KBM-7 (cell line): ENCODE measurements at places on chromosomes 4 and X.

GRCh38 chr4:165502916-165503907 is 124.4 kb downstream of the CPE start:
- DNase-seq, result no peak

GRCh38 chrX:74535086-74535407 is 79.4 kb downstream of the RLIM start:
- no peak for DNase-seq

DNA sequence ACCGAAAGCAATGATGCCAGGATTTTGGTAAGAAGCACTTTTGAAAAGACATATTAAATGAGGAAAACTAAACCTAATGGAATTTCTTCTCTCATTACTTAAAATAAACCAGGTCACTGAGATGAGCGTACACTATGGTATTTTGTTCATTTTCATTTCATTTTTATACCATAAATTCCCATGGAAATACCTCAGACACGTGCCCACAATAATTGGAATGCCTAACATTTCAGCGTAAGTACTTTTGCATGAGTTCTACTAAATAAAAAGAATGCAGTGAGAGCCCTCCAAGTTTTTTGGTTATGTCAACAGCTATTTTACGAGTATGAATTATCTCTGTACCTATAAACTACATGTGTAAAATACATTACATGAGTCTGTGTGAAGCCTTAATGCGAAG is 3.2 kb downstream of the CAMK2D start:
- no peak for DNase-seq

DNA sequence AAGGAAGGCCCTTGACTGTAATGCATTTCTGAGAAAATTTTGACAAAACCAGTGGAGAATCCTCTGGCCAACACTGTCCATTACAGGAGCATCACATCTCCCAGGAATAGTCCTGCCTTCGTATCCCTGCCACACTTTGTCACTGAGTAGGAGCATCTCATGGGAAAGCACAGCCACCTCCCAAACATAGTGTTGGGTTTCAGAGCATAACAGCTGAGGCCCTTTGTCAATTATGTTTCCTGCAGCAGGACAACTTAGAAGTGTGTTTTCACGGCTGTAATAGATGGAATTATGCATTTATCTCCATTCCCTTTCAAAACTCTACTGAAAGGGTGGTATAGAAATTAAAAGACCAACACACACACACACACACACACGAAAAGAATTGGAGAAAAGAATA is 91.1 kb upstream of the SMAD1 start:
- DNase-seq, result no peak

GRCh38 chr4:121148000-121148399 is 16.1 kb downstream of the TNIP3 start:
- no peak for DNase-seq

DNA sequence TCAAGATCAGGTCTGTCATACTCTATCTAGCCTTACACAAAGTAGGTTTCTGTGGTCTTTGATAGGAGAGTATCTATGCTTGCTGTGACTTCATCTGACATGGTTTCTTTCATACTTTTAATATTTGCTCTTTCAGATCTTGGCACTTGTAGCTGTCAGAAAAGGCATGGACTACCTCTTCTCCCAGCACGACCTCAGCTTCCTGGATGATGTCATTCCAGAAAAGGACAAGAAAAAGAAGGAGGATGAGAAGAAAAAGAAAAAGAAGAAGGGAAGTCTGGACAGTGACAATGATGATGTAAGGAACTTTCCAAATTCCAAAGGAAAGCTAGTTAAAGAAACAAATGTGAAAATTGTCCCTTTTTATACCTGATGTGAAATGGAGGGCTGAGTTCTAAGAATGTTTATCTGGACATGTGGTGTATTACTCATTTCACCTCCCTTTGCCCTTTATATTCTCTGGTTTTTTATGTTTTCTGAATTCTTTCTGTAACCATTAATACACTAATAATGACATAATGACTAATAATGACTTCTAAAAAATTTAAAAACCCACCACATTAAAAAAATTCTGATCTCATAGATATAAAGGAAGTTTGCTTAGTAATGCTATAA is 221.2 kb downstream of the SLC4A4 start:
- no peak for DNase-seq

DNA sequence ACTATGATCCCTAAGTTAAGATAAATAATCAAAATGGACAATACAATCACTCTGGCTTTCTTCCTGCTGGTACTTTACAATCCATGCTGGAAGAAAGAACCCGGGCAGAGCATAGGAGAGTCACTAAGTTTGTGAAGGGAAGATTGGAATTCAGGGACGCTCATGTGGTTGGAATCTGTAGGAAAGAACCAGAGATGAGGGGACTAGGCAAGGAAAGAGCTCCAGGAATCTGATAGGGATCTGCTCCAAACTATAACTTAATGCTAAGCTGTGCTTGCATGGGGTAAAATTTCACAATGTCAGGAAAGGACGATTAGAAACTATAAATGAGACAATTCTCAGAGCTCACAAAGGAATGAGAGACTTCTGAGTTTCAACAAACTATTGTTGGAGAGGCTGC is 167.5 kb downstream of the ADGRA3 start:
- DNase-seq, result no peak

GRCh38 chrX:124211312-124211942 is 121.0 kb upstream of the TEX13D start:
- peak; percentile 79 for DNase-seq

- DNase-seq, result no peak
These were observed 145.7 kb downstream of the AMMECR1 start for GRCh38 chrX:110172215-110172614.

- DNase-seq, result no peak
These were observed 14.3 kb upstream of the AWAT1 start for GRCh38 chrX:70219938-70220764.

- DNase-seq, result no peak
These were observed 1544.0 kb downstream of the TECRL start for GRCh38 chr4:62865261-62865660.

- no peak for DNase-seq
These were observed 379.6 kb upstream of the ZFP42 start for GRCh38 chr4:187615972-187616371.

GRCh38 chrX:12865359-12865758 is 1.5 kb upstream of the TLR7 start:
- peak; percentile 83 for DNase-seq

GRCh38 chr4:185127021-185127925 is 15.8 kb upstream of the SLC25A4 start:
- no peak for DNase-seq

GRCh38 chrX:148380107-148380506 is 120.3 kb upstream of the AFF2 start:
- no peak for DNase-seq

DNA sequence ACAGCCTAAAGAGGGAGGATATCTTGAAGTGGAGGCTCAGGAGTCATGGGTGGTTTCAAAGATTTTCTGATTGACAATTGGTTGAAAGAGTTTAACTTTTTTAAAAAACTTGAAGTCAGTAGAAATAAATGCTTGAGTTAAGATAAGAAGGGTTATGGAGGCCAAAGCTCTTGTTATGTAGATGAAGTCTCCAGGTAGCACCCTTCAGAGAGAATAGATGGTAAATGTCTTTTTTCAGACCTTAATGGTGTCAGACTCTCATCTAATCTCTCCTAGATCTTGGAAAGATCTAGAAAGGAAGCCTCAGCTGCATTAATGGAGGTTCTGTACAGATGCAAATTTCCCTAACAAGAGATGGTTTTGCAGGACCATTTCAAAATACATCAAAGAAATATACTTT is 6.8 kb upstream of the CHIC1 start:
- DNase-seq, result no peak

DNA sequence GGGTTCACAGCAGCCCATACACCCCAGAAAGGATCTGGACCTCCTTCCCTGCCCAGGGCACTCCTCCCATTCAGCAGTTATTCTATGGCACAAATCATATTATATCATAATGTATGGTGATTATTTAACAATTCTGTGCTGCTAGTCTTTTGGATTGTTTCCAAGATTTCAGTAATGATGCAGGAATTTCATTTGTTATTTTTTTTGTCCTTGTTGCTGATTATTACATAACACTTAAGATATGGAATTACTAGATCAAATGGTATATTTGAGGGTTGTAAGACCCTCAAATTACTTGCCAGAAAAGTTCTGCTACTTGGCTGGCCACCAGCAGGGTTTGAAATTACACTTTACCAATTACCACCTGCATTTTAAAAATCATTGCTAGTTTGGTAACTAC is 36.4 kb downstream of the QDPR start:
- DNase-seq, result no peak

GRCh38 chrX:41689711-41690110 is 938 bp downstream of the GPR34 start:
- no peak for DNase-seq

DNA sequence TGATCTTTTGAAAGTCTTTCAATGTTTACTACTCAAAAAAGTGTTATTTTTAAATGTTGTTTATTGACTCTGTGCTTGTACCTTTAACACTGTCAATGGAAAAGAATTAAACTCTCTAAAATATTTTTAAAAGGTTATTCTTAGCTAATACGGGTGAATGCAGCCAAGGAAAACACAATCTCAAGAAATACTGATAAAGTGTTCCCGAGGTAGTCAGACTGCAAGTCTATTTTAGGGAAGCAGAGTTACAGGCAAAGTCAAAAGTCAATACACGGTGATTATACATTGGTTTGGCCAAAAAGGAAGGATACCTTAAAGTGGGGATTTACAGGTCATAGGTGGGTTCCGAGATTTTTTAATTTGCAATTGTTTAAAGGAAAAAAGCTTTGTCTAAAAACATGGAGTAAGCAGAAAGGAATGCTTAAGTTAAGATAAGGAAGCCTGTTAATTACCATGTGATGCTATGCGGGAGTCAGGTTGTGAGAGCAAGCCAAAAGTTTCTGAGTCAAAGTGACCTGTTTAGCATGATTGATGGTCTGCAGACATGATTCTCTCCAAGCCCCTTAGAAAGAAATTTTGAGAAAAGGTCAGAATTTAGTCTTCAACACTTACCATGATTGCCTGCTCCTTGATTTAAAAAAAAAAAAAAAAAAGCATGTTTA is 288.4 kb downstream of the KLHL4 start:
- no peak for DNase-seq

- DNase-seq, result no peak
These were observed 18.7 kb downstream of the TCEAL8 start for GRCh38 chrX:103236296-103236695.

DNA sequence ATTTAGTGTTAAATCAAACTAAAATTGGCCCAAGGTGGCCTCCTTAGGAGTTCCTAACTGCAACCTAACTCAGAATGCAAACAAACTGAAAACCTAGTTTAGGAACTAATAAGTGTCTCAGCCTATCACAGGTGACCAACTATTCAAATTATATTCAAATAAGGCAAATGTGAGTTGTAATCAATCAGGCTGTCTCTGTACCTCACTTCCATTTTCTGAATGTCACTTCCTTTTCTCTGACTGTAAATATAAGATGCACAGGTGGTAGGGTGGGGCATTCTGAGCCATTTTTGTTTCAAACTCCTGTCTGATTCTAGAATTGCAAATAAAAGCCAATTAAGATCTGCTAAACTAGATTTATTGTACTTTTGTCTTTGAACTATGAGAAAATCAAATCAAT is 401.5 kb downstream of the PPP3CA start:
- no peak for DNase-seq

DNA sequence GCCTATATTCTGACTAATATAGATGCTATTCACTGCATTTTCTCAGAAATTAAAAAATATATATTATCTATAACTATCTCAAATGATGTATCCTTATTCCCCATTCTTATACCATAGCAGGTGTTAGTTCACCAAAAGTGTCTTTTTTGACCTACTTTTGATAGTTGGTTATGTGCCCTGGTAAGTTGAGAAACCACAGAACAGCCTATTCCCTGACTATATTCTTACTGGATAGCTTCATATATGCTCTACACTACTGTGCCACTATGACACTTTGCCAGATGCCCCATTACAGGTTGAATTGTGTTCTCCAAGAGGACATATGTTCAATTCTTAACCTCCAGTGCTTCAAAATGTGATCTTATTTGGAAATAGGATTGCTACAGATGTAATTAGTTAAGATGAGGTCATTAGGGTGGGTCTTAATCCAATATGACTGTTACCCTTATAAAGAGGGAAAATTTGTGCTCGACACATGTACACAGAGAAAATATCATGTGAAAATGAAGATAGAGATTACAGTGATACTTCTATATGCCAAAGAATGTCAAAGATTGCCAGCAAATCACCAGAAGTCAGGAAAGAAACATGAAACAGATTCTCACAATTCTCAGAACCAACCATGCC is 76.1 kb downstream of the LRBA start:
- no peak for DNase-seq

- DNase-seq, result no peak
These were observed 8.3 kb upstream of the ODAM start for GRCh38 chr4:70187216-70187615.

DNA sequence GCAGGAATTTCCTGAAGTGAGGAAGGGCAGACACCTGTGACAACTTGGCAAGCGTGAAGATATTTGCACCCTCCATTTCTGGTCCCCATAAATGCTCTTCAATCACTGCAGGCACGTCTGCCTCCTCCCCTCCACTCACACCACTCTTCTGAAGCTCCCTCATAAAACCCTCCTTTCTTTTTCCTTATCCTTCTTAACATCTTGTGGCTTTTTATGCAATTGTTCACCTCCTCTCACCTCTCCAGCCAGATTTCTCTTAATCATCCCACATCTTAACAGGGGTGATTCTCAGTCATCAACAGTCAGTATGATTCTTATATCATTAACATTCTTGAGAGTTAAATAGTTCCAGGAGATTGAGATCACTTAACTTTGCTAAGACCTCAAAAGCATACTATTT is 277.4 kb downstream of the SPRY1 start:
- DNase-seq, result no peak

DNA sequence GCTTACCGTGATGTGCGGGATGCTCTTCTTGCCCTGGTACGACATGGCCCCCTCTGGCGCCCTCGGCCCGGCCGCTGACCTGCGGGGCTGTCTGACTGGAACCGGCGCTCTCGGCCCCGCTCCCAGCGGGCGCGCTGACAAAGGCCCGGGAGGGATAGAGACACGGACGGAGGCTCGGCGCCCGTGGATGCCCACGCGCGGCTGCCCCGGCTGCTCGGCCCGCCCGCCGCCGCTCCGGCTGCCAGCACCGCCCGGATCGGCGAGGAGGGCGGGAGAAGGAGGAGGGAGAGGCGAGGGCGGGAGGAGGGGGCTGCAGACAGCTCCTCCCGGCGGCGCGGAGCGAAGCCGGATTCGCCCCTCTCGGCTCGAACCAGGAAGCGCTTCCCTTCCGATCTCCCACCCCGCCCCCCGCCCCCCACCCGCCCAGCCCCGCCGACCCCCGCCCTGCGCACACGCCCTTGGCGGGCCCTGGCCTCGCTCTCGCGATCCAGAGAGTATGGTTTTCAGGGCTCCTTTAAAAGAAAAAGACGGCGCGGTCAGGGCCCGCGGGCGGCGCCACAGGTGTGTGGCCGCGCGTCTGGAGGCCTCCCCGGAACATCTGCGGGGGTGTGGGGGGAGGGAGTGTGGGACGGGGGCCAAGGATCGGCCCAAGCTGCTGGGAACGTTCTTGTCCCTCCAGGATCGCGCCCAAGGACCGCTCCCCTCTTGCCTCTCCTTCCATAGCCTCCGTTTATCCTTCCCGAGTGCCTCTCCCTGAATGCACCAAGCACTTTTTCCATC is 4.5 kb downstream of the CRMP1 start:
- DNase-seq, result no peak

GRCh38 chr4:32824336-32824735 is 2104.2 kb downstream of the PCDH7 start:
- no peak for DNase-seq
